ENCODE measurements at places on chromosomes 16 and 17.

- DNase-seq = no peak
Measured at GRCh38 chr16:4537376-4538343, 913 bp downstream of the CDIP1 start.

GRCh38 chr16:51636920-51637769 lies 486.1 kb upstream of the SALL1 start:
- no peak for DNase-seq

DNA sequence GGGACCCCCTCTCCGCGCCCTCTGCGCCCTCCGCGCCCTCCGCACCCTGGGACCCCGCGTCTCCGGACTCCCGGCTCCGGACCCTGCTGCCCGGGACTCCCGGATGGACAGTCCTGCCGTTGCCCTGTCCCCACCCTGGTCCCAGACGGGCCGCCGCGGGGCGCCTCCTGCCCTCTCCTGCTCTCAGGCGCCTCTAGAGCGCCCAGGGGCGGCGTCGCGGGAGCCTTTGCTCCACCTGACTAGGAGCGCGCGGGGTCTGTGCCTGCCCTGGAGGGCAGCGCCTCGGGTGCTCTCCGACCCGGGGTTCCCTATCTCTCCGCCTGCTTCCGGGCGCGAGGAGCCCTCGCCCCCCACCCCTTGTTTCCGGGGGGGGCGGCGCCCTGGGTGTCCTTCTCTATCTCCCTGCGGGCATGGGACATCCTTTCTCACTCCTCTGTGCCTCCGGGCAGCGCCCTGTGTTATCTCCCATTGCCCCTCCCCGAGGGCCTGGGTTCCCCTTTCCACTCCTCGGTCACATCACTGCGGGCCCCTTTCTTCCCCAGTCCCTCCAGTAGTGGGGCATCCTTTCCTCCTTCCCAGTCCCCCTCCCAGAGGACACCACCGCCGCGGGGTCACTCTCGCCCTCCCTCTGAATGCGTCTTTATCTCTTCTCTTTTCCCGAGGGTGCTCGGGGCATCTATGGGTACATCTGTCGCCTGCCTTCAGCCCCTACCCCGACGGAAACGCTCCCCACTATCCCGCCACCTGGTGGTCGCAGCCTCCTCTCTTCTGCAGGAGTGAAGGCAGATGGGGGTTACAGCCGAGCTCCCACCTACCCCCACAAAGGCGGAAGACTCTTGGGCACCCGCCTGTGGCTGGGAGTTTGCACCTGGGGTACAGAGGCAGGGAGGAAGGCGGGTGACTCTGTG lies 875 bp downstream of the PRKCB start:
- no peak for DNase-seq

DNA sequence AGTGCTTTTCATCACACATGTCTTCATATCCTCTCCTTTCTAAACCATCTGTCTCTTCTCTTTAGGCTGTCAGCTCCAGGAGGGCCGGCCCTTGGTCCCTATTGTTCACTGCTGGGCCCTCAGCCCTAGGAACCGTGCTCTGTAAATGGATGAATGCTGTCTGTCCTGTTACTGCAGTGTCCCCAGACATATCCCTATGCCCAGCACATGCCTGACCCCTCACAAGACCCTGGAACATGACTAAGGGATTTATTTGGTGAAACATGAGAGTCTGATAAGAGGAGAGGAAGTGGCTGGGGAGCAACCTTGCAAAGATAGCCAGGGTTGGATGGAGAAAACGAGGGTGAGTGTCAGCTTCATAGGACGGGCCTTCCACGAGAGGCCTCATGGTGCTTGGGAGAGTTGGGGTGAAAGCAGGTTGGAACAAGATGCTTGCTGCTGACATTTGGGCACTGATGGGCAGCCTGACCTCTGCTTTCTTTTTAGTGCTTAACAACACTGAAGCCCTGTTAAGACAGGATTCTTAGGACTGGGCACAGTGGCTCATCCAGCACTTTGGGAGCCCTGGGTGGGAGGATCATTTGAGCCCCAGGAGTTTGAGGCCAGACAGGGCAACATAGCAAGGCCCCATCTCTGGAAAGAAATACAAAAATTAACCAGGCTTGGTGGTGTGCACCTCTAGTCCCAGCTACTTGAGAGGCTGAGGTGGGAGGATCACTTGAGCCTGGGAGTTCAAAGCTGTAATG lies 39.0 kb downstream of the ABCC1 start:
- no peak for DNase-seq

DNA sequence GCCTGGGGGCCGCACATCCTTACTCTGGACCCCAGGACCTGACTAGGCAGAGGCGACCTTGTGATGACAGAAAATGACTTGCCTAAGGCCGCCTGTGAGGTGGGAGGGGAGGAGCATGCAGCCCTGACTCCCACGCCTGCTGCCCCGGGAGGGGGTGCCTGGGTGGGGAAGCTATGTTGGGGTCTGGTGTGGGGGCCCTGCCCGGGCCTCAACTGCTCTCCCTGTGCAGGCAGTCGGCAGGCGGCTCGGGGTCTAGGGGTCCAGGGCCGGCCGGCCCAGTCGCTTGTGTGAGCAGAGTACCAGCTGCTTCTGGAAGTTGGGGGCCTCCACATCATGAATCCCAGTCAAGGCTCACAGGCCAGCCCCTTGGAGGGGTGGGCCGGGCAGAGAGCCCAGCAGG lies 48.1 kb downstream of the PRMT7 start:
- DNase-seq = no peak

- no peak for DNase-seq
Measured at GRCh38 chr16:84868829-84869472, 49.2 kb downstream of the CRISPLD2 start.

GRCh38 chr17:32699247-32699646 lies 177.7 kb downstream of the MYO1D start:
- DNase-seq = no peak
